ENCODE measurements at places on chromosomes 1 and 21.

GRCh38 chr1:213019450-213019849 is 3.8 kb upstream of the ANGEL2 start:
- no peak for DNase-seq

- no peak for DNase-seq
These were observed 12.7 kb upstream of the WDR26 start for GRCh38 chr1:224447251-224447650.

- DNase-seq = no peak
These were observed 32.3 kb upstream of the ID3 start for GRCh38 chr1:23591460-23592208.

DNA sequence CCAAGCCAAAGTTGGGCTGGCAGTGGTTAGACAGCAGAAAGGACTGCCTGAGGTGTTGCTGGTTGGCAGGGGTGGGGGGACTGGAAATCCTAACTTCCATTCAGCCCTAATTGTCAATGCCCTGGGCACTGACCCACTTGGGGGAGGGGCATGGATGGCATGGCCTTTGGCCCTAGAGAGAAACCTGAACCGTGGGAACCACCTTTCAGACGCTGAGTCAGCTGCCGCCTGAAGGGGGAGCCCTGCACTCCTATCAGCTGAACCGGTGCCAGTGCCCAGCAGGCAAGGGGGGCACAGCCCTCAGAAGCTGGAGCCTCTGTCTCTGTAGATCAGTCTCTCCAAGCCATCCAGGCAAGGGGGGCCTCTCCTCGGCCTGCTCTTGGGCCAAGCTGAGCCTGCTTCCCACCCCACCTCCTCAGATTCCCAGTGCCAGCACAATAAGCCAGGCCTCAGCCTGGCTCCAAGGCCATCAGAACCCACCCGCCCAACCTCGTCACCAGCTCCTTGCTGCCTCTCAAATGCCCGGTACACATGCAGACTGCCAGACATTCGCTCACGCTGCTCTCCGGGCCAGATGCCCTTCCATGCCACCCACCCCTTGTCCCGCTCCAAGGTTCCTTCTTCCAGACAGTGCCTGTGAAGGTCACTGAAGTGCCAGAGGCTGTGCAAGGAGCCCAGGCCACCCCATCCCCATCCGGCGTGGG is 11.6 kb downstream of the TINAGL1 start:
- DNase-seq = no peak

- DNase-seq = no peak
These were observed 38.0 kb upstream of the KCTD3 start for GRCh38 chr1:215529111-215529510.

DNA sequence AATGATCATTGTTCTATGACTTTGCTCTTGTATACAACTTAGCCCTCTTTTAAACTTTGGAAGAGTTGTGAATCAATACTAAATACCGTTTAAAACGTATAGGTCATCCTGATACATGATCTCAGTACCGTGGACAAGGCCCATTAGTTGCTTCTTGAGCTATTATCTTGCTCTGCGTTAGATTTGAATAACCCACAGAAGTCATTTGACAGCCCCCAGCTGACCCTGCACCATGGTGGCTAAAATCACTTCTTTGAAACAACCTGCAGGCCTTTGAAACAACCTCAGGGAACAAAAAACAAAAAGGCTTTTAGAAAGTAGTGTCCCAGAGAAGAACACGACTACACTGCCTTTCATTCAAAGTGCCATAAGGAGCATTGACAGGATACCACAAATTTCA is 473.0 kb upstream of the ADGRL2 start:
- no peak for DNase-seq
